ENCODE measurements at places on chromosomes 4 and X.

DNA sequence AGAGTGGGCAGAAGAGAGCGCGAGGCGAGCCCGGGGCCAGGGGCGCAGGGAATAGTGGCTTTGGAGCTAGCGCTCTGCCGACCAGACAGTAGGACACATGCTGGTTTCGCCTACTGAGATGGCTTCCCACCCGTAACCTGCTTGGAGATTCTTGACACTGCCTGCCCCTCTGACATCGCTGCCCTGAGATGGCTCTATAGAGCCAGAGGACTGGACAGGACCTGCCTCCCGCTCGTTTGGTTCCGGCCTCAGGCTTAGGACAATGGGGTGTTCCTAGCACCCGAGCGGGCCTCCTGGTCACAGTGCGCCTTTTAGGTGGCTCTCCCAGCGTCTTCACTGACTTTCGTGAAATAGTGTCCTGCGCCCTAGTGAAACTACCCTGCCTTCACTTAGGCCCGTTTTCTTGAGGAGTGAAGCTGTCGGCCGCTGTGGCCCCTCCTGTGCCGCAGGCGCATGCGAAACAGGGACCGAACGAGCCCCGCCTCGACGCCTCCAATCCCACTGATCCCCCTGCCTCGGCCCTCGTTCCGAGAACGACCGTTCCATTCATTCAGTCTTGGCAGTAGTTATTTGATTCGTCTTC is 608 bp downstream of the TAF1 start:
- DNase-seq, result peak; percentile 37

GRCh38 chr4:155403886-155404285 is 27.1 kb upstream of the MAP9 start:
- peak; percentile 27 for DNase-seq

GRCh38 chr4:40395908-40396793 is 61.0 kb downstream of the CHRNA9 start:
- no peak for DNase-seq

DNA sequence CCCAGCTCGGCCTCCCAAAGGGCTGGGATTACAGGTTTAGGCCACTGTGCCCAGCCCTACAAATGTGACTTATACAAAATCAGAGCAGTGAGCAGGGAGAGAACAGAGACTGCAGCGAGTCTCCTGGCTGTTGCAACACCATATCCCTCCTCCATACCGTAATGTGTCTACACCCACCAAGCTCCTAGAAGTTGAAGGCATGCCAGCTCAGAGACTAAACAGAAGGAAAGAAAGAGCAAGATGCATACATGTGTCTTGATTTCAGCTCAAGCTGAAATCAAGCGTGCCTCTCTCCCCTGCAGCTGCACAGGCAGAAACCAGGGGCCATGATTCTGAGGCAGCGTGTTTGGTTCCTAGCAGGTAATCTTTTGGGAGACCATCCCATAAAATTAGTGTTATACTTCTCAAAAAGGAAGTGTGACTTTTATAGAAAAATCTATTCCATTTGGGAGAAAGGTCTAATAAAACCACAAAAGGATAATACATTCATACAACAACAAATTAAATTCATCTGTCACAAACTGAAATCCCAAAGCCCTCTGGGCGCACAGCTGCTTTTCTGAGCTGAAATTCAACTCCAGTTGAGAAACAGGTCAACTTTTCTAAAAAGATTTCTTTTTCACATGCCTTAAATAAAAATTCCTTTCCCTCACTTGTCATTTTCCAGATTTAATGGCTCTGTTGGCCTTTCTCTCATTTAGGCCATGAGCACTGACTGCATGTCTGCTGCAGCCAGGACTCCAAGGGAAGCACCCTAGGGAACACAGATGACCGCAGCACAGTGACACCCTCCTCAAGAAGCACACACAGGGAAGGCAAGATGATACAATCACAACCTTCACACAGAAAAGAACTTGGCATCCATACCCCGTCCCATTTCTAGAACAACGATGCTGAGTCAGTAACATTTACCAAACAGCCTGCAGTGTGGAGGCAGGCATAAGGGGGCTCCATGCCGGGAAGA is 34.4 kb downstream of the AFAP1 start:
- DNase-seq, result peak; percentile 59

GRCh38 chr4:6770581-6771228 is 11.8 kb upstream of the KIAA0232 start:
- no peak for DNase-seq

DNA sequence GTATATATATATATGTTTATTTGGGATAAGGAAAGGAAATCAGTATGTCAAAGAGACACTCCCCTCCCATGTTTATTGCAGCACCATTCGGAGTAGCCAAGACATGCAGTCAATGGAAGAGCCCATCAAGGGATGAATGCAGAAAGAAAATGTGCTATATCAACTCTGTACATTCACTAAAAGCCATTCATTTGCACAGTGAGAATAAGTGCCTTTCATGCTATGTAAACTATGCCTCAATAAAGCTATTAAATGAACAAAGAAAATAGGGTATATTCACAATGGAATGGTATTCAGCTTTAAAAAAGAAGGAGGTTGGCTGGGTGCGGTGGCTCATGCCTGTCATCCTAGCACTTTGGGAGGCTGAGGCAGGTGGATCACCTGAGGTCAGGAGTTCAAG is 20.3 kb downstream of the CD99 start:
- DNase-seq, result no peak

DNA sequence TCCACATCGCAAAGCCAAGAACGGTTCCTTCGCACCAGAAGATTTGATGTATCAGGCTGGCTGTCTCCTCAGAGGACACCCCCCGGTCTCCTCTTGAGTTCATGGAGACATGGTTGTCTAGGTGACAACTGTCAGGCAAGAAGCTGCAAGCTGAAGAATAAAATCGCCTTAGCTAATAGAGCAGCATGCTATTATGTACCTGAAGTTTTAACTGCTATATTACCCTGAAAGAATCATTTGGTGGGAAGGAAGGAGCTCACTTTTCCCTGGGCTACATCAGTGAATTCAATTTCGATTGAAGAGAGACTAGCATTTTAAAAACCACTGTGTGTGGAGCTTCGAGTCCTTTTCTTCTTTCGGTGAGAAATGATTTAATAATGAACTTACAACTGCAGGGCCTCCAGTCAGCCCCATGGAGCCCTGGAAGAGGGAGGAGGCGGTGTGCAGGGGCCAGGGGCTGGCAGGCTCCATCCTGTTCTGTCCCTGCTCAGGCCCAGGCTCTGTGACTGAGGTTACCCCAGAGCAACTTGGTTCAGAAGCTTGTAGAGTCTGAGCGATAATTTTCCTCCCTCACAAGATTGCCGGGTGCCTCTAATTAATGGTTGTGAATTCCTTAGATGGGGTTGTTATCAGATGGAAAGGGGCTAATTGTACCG is 191.3 kb downstream of the MID1IP1 start:
- no peak for DNase-seq

All from AG20443 (cell line).